Psoas muscle (tissue), 8 donors: ENCODE measurements at places on chromosomes 5 and 9. TPM values are rescaled to one million over a fixed set of nuclear protein-coding genes. Genes with fewer than 3 reads are reported as not detected.
A peak's percentile ranks its signal among the peaks of the same experiment; 100 is the strongest.

PCAT7 gene
- 0.42 TPM for total RNA-seq

TLE1 gene
- total RNA-seq: 14.6 TPM

AHRR gene
- total RNA-seq: 1.5 TPM

GRCh38 chr5:159735749-159736660 lies 180.3 kb upstream of the ADRA1B start:
- no peak for DNase-seq

DNA sequence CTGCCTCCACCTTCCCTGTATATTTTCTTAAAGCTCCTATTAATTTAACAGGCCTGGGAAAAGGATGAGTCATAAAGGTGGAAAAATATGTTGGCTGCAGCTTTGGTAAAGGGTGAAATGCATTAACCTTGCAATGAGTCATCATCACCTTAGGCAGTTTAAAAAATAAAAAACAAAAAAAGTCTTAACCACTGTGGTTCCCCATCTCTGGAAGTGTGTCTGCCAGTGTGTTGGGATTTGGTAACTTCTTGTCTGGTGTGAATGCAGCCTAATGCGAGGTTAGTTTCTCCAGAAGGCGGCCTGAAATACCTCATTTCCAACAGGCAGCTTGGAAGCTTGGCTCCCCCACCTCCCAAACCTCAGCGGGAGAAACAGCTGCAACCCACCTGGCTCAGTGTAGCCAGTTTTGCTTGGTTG lies 265.3 kb upstream of the GAS1 start:
- DNase-seq: no peak

- DNase-seq: peak; percentile 74
Measured at GRCh38 chr9:72526901-72527800, 5.7 kb downstream of the TMC1 start.

DNA sequence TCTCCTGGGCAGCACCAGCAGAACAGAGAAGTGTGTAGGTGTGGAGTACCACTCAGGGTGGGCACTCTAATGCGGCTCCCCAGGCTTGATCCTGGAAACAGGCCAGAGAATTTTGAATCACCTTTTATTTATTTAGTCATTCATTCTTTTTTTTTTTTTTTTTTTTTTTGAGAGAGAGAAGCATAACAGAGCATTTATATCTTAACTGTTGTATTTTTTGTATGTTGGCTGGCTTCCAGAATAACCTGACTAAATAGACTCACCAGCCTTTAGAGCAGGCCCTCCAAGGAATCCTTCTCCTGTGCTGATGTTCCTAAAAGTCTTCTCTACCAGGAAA lies 153.4 kb downstream of the PIK3R1 start:
- no peak for DNase-seq

TRIM14 gene
- 1.7 TPM for total RNA-seq

SPINK4 gene
- total RNA-seq: not detected

DNA sequence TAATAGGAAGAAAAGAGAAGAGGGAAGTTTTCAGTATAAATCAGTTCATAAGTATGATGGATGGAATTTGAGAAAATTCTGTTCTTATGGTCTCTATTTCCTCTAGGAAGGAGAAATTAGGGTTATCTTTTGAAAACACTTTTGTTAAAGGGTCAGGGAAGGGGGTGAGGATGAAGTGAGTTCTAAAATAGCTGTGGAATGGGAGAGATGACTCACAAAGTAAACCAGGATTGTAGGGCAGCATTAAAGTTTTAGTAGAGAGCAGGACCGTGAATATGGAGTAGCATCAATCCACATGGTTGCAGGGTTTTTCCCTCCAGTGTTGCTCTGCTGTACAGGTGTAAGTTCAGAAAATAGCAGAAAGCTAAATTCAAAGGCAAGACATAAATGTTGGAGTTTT lies 32.4 kb downstream of the MUSK start:
- DNase-seq: no peak
